Body of pancreas (tissue), 4 donors: ENCODE measurements at places on chromosomes 6 and 20. TPM values are rescaled to one million over a fixed set of nuclear protein-coding genes. Genes with fewer than 3 reads are reported as not detected.

Gene FBXO30
- 2.0 TPM for total RNA-seq

Gene OPN5
- not detected for total RNA-seq

Gene MLN
- not detected for total RNA-seq

Gene NKX2-2
- total RNA-seq: 9.6 TPM

Gene TSHZ2
- 9.6 TPM for total RNA-seq

Gene SGK2
- total RNA-seq: 14.3 TPM

Gene ASIP
- not detected for total RNA-seq

Gene CRISP2
- not detected for total RNA-seq

Gene TMEM244
- total RNA-seq: not detected

Gene NOX3
- total RNA-seq: not detected

Gene SAMD3
- total RNA-seq: 0.52 TPM

Gene RUNX2
- total RNA-seq: 1.0 TPM

Gene SLC17A9
- 0.78 TPM for total RNA-seq

Gene HLA-DQB1
- 0.78 TPM for total RNA-seq

Gene SEL1L2
- total RNA-seq: not detected

DNA sequence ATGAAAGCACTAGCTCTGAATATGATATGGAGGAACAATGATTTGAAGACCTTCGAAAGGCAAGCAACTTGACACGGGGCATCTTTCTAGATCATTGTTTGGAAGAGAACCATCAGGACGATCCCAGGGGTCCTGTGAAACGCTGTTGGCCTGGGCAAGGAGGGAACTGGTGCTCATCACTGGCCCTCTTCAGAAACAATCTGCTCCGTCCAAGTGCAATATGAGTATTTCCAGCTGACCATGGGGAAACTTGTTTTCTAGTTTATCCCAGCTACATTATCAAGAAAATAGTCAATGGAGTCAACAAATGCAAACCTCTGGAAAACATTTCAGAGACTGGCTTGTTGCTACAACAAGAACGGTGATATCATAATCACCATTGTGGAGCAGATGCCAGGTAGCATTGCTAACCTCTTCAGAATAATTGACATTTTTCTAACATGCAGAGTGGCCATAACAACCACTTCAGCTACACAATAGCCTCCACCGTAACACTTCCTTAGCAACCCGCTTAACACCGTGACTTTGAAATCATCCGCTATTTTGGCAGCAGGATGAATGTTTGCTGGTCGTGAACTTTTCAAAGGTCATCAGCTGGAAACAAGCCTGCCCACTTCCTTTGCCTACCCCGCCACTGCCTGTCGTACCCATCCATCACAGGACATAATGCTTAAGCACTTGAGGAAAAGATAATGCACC, 112.0 kb upstream of the PDE10A start:
- H3K36me3 ChIP-seq: no peaks in the 10 kb centered on the region
- H3K4me3 ChIP-seq: no peak overlapping the region
- H3K27ac ChIP-seq: no peak overlapping the region
- DNase-seq: no peak
- H3K4me1 ChIP-seq: no peaks in the 10 kb centered on the region

GRCh38 chr6:157172830-157173536, 150.3 kb downstream of the TMEM242 start:
- H3K27ac ChIP-seq: no peak overlapping the region
- no peak overlapping the region for H3K4me3 ChIP-seq
- no peaks in the 10 kb centered on the region for H3K27me3 ChIP-seq
- H3K4me1 ChIP-seq: peaks cover 4% of the 10 kb centered on the region

DNA sequence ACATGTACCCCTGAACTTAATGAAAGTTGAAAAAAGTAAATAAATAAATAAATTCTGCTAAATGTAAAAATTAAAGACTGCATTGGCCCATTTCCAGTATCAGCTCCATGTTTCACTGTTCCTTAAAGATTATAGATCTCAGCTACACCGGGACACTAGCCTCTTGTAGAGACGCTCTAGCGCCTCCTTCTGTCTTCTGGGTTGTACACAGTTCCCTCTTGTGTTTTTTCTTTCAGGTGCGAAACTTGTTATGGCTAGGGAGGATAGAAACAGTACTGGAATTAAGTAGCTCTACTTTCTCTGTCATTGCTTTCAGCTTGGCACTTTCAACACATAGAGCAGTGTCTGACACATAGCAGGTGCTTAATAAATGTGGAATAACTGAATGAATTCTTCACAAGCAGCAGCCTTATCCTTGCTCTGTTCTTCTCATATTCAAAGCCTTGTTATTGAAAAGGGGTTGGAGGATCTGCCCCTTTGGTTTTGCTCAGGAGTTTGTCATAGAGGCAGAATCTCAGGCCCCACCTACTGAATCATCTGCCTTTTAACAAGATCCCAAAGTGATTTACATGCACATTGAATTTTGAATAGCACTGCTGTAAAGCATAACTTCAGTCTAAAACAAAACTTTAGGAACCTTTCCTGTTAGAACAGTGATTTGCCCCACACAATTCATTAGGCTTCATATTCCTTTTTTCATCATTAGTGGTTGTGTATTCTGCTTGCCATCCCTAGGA, 92.3 kb downstream of the FIG4 start:
- H3K36me3 ChIP-seq: no peaks in the 10 kb centered on the region
- H3K4me1 ChIP-seq: no peaks in the 10 kb centered on the region
- no peak overlapping the region for H3K4me3 ChIP-seq
- no peak for DNase-seq

DNA sequence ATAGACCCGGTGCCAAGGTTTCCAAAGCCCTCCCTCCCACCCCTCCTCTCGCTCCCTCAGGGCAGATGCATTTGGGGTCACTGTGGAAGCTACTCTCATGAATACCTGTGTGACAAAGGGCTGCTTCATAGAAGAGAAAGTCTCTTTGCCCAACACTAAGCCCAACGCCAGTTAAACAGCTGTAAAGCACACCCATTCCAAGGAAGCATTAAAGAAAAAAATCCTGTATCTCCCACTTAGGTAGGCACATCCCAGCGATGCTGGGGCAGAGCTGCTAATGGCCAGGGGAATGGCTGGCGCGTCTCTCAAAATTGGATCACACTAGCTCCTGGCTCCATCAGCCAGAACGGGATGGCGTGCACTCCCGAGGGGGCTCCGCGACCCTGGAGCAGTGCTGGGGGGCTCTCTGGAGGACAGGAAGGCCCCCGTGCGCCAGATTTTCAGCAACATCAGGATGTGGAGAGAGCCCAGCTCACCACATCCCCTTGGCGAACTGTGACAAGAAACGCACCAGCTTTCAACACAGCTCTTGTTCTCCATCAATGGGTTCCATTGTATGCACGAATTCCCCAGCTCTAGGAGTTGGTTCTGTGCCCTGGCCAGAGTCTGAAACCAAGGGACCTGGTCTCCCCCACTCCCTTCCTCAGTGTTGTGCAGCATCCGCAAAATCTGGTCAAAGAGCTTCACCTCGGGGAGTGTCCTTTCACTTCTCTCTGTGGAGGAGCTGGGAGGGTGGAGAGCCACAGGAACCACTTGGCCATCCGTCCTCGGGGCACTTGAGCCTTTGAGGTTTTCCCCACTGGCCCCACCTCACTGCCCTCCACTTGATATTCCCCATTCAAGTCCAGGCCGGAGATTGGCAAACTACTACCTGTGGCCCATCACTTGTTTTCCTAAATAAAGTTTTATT, 74.1 kb downstream of the TFAP2C start:
- H3K36me3 ChIP-seq: no peaks in the 10 kb centered on the region
- H3K4me1 ChIP-seq: no peaks in the 10 kb centered on the region
- H3K27ac ChIP-seq: no peak overlapping the region
- no peak overlapping the region for H3K4me3 ChIP-seq

DNA sequence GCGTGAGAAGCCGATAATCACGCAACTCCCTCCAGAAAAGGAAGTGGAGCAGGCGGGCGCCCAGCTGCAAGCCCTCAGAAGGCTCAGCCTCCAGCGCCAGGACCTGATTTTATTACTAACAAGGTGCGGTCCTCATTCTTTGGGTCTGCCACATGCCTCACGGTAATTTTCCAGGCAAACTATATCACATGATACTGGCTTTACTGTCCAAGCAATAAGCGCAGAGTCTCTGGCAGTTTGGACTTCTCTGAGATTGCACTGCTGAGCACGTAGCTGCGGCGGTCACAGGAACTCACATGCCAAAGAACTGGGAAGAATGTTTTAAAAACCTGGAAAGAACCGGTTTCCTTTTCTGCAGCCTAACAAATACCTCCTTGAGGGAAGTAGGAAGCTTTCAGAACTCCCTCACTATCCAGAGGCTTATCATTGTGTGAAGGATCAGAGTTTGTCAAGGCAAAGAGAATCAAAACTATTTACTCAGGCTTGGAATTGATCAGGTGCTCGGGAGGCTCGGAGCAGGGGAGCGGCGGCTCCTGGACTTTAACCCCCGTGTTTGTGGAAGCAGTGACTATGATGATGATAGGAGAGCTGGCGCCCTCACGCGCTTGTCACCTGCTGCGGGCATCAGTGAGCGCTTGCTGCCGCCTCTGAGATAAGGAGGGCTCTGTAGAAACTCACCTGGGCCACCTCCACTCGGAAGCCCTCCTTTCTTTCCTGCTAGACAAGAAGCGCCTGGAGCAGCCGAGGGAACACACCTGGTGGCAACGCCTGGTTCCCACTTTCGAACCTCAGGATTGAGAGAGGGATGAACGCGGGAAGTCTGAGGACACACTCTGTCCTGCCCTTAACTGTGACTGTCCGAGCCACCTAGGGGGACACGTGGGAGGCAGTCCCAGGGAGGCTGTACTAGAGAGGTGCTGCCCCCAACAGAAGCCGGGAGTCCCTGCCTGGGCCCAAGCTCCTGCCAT, 27.2 kb upstream of the SYNJ2 start:
- no peaks in the 10 kb centered on the region for H3K27me3 ChIP-seq
- H3K36me3 ChIP-seq: no peaks in the 10 kb centered on the region
- H3K4me3 ChIP-seq: no peak overlapping the region
- peak; percentile 86 for DNase-seq
- H3K27ac ChIP-seq: peak overlapping the region; percentile 35

- no peak overlapping the region for H3K27ac ChIP-seq
- no peaks in the 10 kb centered on the region for H3K4me1 ChIP-seq
Measured at GRCh38 chr6:82646231-82646615, 282.6 kb downstream of the TPBG start.

GRCh38 chr6:56770011-56770520, 127.4 kb upstream of the DST start:
- no peak for DNase-seq
- H3K4me1 ChIP-seq: no peaks in the 10 kb centered on the region
- H3K4me3 ChIP-seq: no peak overlapping the region
- H3K27ac ChIP-seq: no peak overlapping the region
- H3K36me3 ChIP-seq: no peaks in the 10 kb centered on the region

DNA sequence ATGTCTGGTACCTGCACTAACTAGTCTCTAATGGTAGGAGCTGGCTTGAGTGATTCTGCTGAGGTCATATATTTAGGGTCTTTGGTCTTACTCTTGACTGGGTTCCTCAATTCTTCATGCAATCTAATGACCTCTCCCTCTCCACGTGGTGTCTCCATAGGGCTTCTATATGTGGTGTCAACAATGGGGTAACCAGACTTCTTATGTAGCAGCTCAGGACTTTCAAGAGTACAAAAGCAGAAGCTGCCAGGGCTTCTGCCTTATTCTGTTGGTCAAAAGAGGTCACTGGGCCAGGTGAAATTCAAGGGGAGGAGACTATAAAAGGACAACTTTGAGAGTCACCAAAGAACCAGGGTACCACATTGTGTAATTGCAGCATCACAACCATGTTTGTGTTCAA, 54.3 kb downstream of the NUS1 start:
- DNase-seq: no peak
- H3K4me1 ChIP-seq: no peaks in the 10 kb centered on the region
- H3K27ac ChIP-seq: no peak overlapping the region
- no peaks in the 10 kb centered on the region for H3K36me3 ChIP-seq

GRCh38 chr20:40583636-40584035, 105.4 kb downstream of the MAFB start:
- no peak for DNase-seq
- H3K4me1 ChIP-seq: no peaks in the 10 kb centered on the region
- H3K27ac ChIP-seq: no peak overlapping the region
- no peaks in the 10 kb centered on the region for H3K27me3 ChIP-seq
- H3K4me3 ChIP-seq: no peak overlapping the region

DNA sequence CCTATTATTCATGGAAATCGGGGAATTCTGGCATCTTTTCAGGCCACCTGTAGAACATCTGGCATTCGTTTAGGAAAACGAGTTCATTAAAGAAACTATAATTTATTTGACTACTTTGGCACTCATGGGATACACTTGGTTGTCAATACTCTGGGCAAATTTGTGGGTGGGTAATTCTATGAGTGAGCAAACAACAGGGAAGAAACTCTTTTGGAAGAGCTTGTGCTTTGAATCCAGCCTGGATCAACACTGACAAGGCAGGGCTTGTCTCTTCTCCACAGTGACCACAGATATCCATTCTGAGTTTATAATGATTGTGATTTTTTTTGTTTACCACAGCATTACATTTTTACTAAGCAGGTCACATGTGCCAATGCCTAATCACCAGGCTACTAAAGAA, 394.7 kb downstream of the THBS2 start:
- H3K4me1 ChIP-seq: no peaks in the 10 kb centered on the region
- no peaks in the 10 kb centered on the region for H3K36me3 ChIP-seq
- no peaks in the 10 kb centered on the region for H3K27me3 ChIP-seq
- no peak overlapping the region for H3K27ac ChIP-seq
- no peak overlapping the region for H3K4me3 ChIP-seq

DNA sequence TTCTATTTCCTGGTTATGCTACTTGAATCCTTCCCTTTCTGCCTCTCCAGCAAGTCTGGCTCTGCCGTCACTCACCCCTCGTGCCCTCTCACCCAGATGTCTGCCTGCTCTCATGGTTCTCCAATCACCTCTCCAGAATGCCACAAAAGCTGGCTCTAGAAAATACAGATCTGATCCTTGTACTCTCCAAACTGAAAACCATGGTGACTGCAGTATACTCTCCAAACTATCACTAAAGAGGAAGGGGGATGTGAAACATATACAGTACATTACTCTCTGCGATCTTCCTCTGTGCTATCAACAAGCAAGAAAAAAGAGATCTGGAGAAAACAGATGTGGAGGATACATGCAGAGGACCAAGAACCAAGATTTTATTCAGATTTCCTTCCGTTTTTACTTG, 91.1 kb downstream of the ATXN1 start:
- peaks cover 23% of the 10 kb centered on the region for H3K4me1 ChIP-seq
- no peaks in the 10 kb centered on the region for H3K27me3 ChIP-seq
- no peak overlapping the region for H3K4me3 ChIP-seq
- no peak overlapping the region for H3K27ac ChIP-seq

DNA sequence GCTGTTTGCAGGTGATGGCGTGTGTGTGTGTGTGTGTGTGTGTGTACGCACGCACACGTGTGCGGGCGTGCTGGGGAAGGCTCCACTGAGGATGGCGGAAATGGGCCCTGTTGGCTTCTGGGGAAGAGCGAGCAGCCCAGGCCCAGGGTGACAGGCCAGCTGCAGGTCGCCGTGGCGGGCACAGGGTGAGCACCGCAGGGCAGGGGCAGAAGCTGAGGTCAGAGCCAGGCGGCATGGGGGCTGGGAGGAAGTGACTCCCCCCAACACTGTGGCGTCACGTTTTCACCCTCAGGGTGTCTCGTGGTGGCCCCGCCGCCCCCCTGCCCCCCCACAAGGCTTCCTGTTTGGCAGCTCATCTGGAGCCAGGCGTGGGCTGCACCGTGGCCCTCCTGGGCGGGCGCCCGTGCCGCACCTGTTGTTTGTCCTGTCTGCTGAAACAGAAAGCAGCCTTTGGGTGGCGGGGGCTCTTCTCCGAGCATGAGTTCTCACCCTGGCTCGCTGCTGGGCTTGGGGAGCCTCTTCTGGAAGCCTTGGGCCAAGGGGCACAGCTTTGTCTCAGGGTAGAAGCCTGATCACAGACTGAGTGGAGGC, 7.1 kb downstream of the RBM38 start:
- no peak overlapping the region for H3K27ac ChIP-seq
- no peak overlapping the region for H3K4me3 ChIP-seq
- no peaks in the 10 kb centered on the region for H3K36me3 ChIP-seq
- H3K4me1 ChIP-seq: peaks cover 12% of the 10 kb centered on the region
- DNase-seq: peak; percentile 67
- no peaks in the 10 kb centered on the region for H3K27me3 ChIP-seq
